Prostate gland (tissue), 2 donors: ENCODE measurements at places on chromosomes 13 and 19. TPM values are rescaled to one million over a fixed set of nuclear protein-coding genes. Genes with fewer than 3 reads are reported as not detected.

DNA sequence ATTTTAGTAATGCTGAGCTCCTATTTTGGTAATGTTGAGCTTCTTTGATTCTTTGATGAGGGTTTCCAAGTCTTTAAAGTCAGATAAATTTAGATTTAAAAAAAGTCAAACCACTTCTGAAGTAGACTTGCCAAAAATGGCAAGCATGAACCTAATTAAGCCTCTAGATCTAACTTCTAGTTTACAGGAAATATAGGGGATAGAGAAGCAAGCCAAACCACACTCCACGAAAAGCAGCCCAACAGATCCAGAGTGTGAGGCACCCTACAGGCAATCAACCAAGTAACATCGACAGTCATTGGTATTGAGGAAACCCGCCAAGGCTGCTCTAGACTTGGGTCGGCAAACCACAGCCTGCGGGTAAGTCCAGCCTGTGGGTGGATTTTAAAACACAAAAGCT is 3.7 kb downstream of the GGACT start:
- no peak for DNase-seq
- H3K27me3 ChIP-seq, result no peaks in the 10 kb centered on the region
- H3K27ac ChIP-seq, result no peak overlapping the region
- no peaks in the 10 kb centered on the region for H3K4me1 ChIP-seq
- H3K36me3 ChIP-seq, result no peaks in the 10 kb centered on the region

TMPRSS9 gene
- 0.14 TPM for total RNA-seq

ADGRE2 gene
- total RNA-seq, result 3.6 TPM

DNA sequence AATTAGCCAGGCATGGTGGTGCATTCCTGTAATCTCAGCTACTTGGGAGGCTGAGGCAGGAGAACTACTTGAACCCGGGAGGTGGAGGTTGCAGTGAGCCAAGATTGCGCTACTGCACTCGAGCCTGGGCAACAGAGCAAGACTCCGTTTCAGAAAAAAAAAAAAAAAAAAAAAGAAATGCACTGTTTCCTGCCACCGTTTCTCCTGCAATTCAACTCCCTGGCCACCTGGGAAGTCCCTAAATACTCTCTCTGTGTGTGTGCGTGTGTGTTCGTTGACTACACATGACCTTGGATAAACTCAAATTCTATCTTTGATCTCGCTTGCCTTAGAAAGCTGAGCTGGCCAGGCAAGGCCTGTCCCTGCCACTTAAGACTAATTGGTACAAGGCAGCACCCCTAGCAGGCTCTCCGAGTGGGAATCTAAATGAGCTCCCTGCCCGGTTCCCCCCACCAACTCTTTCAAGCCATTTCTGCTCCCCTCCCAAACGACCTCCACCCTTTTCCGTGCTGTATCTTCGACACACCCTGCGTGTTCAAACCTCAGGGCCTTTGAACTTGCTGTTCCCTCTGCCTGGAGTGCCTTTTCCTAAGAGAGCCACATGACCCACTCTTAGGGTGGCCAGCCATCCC is 5.2 kb upstream of the BCAT2 start:
- DNase-seq, result peak; percentile 56
- no peaks in the 10 kb centered on the region for H3K36me3 ChIP-seq
- no peak overlapping the region for H3K4me3 ChIP-seq
- peaks cover 17% of the 10 kb centered on the region for H3K4me1 ChIP-seq
- H3K27ac ChIP-seq, result peak overlapping the region; percentile 73
- no peaks in the 10 kb centered on the region for H3K27me3 ChIP-seq

SIGLEC10 gene
- 7.1 TPM for total RNA-seq

- peak overlapping the region; percentile 63 for H3K27ac ChIP-seq
- no peak overlapping the region for H3K4me3 ChIP-seq
- H3K36me3 ChIP-seq, result no peaks in the 10 kb centered on the region
- peaks cover 10% of the 10 kb centered on the region for H3K4me1 ChIP-seq
Measured at GRCh38 chr19:14147797-14148605, 11.6 kb upstream of the ASF1B start.

GRCh38 chr19:17522988-17523872 is 11.8 kb downstream of the PGLS start:
- no peak for DNase-seq
- no peaks in the 10 kb centered on the region for H3K36me3 ChIP-seq
- no peaks in the 10 kb centered on the region for H3K4me1 ChIP-seq
- H3K27me3 ChIP-seq, result no peaks in the 10 kb centered on the region
- H3K4me3 ChIP-seq, result no peak overlapping the region
- no peak overlapping the region for H3K27ac ChIP-seq

DNA sequence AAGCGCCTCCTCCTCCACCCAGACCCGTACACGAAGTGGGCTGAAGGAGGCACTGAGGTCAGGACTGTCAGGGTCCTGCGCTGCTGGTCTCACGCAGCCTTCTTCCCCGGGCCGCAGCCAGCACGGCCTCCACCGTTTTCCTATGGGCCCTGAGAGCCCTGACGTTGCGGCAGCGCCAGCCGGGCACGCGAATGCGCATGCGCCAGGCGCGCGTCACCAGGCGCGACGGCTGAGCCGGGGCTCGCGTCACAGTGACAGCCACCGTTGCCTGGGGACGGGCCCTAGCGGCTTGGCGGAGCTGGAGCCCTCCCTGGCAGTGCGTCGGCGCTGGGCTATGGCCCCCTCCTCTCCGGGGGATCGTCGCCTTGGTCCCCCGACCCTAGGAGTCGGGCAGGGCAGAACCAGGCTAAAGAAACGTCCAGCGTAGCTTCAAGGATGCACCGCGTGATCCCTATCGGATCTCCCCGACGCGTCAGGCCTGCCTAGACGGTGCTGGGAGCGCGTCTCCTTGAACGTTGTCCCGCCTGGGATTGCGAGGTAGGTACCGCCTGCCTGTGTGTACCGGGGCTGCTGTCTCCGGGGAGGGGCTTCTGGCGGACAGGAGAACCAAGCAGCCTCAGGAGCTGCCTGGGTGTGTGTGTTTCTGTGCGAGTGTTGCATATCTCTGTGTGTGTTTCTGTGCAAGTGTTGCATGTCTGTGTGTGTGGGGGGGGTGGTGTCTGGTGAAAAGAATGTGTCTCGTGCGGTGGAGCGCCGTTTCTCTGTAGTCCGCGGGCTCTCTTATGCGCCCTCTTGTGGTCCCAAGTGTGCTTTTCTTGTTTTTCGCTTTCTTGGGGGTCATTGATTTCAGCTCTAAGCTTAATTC is 43.2 kb downstream of the ZNF571 start:
- H3K27me3 ChIP-seq, result no peaks in the 10 kb centered on the region
- no peaks in the 10 kb centered on the region for H3K4me1 ChIP-seq
- H3K4me3 ChIP-seq, result peak overlapping the region; percentile 32
- H3K36me3 ChIP-seq, result no peaks in the 10 kb centered on the region
- DNase-seq, result no peak
- no peak overlapping the region for H3K27ac ChIP-seq

DNA sequence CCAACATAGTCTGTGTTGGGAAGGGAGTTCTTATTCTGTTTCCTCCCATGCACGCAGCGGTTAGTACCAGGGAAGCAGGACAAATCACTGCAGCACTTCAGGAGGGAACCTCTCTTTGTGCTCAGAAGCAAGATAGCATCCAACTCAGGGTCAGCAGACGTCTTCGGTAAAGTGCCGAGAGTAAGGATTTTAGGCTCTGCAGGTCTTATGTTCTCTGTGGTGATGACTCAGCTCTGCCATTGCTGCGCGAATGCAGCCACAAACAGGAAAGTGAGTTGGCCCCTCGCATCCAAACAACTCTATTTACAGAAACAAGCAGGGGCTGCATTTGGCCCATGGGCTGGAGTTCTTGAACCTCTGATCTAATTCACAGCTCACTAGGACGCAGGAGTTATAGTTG is 122.1 kb upstream of the SPATA13 start:
- H3K4me1 ChIP-seq, result no peaks in the 10 kb centered on the region
- no peak overlapping the region for H3K4me3 ChIP-seq
- no peak overlapping the region for H3K27ac ChIP-seq
- no peak for DNase-seq

ZNF433 gene
- total RNA-seq, result 10.2 TPM

GRCh38 chr13:45200701-45201232 is at the start of gene KCTD4:
Gene KCTD4 (minus strand): TSS chr13:45201045. CDS start chr13:45194567, 6,478 bp downstream.
- no peak within 1 kb of the TSS for H3K27ac ChIP-seq
- no peaks in the 10 kb centered on the region for H3K4me1 ChIP-seq
- H3K4me3 ChIP-seq, result no peak within 1 kb of the TSS
- no peaks in the 10 kb centered on the region for H3K27me3 ChIP-seq

- no peak overlapping the region for H3K27ac ChIP-seq
- no peak for DNase-seq
- no peaks in the 10 kb centered on the region for H3K4me1 ChIP-seq
- no peak overlapping the region for H3K4me3 ChIP-seq
- H3K36me3 ChIP-seq, result no peaks in the 10 kb centered on the region
Measured at GRCh38 chr13:98992355-98992754, 14.5 kb upstream of the DOCK9 start.

- peaks cover 9% of the 10 kb centered on the region for H3K4me1 ChIP-seq
- H3K36me3 ChIP-seq, result no peaks in the 10 kb centered on the region
- H3K27ac ChIP-seq, result peak overlapping the region; percentile 71
Measured at GRCh38 chr13:30796631-30797601, 61.6 kb downstream of the ALOX5AP start.

DNA sequence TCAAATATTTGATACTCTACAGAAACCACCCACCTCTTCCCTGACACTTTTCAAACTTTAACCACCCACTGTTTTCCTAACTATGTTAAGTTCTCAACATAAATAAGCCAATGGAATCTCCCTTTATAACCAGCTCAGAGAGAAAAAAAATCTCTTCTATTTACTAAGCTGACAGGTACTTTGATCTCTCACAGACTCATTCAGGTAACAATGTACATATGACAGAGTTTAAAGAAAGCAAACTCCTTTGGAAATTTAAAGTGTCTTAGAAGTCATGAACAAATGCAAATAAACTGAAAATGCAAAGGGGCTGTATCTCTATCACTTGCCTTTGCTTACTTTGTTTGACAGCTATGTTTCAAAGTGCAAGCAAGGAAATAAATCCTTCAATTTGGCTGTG is 109.3 kb downstream of the KLF12 start:
- no peaks in the 10 kb centered on the region for H3K27me3 ChIP-seq
- no peak overlapping the region for H3K4me3 ChIP-seq
- no peak for DNase-seq
- H3K27ac ChIP-seq, result no peak overlapping the region

FAAP24 gene
- 4.3 TPM for total RNA-seq

F7 gene
- 2.7 TPM for total RNA-seq

DNA sequence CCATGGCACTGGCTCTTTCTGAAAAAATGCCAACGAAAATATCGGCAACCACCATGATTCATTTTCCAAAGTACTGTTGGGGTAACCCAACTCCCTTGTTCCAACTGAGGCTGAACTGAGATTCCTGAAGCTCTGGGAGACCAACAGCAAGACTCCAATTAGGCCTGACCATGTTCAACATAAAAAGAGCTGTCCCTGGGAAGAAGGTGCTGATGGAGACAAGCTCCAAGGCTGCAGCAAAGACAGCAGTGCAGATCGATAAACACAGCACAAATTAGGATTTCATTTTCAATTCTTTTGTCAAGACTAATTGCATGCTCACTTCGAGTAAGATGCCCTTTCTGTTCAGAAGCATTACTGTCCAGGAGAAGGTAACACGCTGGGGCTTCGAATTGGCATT is 968.0 kb downstream of the UQCRFS1 start:
- DNase-seq, result no peak
- H3K4me1 ChIP-seq, result no peaks in the 10 kb centered on the region
- H3K27me3 ChIP-seq, result no peaks in the 10 kb centered on the region
- H3K27ac ChIP-seq, result no peak overlapping the region

GRCh38 chr13:51451134-51451466 is 1.7 kb downstream of the INTS6 start:
- DNase-seq, result no peak
- peak overlapping the region; percentile 92 for H3K4me3 ChIP-seq
- H3K36me3 ChIP-seq, result no peaks in the 10 kb centered on the region
- no peaks in the 10 kb centered on the region for H3K27me3 ChIP-seq

DNA sequence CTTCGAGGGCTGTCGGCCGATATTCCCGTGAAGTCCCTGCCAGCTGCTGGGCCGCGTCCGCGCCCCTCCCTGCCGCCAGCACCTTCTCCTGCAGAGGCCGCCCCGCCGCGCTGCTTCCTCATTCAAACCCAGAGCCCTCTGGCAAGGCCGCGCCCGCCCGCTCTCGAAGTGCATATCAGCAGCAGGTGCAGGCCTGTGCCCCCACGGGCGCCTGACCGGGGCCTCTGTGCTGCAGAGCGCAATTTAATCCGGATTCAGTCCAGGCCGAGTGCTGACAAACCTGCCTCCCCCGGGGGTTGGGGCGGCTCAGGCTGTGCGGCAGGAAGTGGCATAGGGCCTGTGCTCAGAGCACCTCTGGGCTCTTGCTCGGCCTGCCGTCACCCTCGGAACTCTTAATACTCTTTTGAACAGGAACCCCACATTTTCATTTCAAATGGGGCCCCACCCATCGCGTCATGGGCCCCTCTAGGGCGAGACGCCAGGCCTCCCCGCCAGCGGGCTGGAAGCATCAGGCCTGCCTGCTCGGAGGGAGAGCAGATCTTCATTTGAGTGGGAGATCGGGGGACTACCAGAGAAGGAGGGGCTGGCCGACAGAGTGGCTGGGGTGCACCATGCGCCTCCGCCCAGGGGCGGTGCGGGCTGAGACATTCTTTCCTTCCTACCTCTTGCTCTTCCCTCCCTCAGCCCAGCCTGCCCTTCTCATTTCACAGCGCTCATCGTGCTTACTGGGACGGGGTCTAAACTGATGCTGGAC is 125.7 kb downstream of the TNFRSF19 start:
- DNase-seq, result no peak
- H3K27me3 ChIP-seq, result no peaks in the 10 kb centered on the region
- H3K27ac ChIP-seq, result no peak overlapping the region
